ENCODE measurements at places on chromosomes 5 and 9.

DNA sequence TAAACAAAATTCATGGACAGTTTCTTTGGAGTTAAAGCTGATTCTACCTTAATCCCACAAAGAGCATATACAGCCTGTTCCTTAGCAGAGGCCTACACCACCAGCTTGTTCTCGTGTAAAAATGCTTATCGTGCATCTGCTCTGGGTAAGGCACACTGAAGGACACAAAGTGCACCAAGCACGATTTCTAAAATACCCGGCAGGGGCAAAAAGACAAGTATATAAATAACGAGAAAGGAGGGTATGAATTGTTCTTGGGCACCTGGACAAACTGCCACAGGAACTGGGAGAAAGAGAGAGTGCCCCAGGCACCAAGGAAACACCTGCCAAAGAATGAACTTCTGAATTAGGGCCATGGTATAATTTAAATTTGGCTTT lies 25.3 kb downstream of the NSUN2 start:
- DNase-seq: no peak

- no peak for DNase-seq
Observed at GRCh38 chr9:90830977-90831376, 29.4 kb downstream of the SYK start.

- no peak for DNase-seq
Observed at GRCh38 chr5:134447815-134448520, 36.3 kb upstream of the CDKN2AIPNL start.

DNA sequence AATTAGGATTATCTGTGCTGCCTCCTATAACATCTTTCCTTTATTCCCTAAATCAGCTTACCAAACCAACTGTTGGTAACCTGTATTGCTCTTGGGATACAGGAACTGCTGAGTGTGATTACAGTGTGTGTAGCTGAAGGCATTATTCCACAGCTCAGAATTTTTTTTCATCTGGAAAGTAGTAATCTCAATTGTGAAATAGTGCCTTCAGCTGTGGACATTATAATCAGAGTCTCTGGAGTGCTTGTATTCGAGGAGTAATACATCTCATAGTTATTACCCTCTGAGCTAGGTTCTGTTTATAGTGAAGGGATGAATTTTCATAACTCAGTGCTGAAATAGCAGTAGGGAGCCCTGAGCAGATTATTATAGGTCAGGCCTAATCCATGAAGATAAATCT lies 199.5 kb downstream of the MAST4 start:
- no peak for DNase-seq

- no peak for DNase-seq
Observed at GRCh38 chr5:174195517-174195916, 150.0 kb downstream of the NSG2 start.

DNA sequence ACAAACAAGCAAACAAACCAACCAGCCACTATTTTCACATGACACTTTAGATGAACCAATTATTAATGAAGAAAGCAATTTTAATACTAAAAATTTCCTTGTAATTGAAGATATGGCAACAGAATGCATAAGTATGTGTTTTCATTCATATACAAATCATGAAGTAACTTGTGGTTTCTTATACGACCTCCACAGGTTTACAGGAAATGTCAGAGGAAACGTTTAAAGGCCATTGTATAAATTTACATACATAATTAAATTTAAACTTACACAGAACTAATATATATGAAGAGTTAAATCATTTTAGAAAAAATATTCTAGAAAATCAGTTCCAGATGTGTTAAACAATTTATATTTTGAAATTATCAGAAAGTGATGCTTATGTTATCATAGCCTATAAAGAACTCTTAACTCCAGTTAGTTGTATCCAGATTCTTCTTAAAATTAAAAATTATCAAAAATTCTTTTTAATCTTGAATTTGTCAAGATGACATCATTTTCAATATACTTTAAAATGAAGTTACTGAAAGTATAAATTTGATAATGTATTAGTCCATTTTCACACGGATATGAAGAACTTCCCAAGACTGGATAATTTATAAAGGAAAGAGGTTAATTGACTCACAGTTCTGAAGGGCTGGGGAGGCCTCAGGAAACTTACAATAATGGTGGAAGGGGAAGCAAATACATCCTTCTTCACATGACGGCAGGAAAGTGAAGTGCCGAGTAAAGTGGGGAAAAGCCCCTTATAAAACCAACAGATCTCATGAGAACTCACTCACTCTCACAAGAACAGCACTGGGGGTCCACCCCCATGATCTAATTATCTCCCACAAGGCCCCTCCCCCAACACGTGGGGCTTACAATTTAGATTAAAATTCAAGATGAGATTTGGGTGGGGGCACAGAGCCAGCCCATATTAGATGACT lies 192.0 kb downstream of the PIK3R1 start:
- DNase-seq: no peak

- no peak for DNase-seq
Observed at GRCh38 chr9:87387351-87388011, 110.2 kb upstream of the DAPK1 start.

DNA sequence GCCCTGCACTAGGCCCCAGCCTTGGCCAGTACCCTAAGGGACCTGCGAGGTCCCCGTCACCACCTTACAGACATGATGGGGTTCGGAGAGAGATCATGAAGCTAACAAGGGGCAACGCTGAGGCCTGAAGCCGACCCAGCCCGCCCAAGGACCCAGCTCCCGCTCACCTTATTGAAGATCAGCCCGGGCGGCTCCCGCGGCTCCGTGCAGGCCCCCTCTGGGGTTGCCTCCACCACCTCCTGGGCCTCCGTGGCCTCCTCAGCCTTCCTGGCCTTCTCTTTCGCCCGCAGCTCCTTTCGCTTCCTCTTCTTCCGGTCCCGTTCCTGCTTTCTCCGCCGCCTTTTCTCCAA lies 3.6 kb downstream of the SURF6 start:
- DNase-seq: no peak

- DNase-seq: no peak
Observed at GRCh38 chr9:26779062-26779461, 113.5 kb downstream of the CAAP1 start.

DNA sequence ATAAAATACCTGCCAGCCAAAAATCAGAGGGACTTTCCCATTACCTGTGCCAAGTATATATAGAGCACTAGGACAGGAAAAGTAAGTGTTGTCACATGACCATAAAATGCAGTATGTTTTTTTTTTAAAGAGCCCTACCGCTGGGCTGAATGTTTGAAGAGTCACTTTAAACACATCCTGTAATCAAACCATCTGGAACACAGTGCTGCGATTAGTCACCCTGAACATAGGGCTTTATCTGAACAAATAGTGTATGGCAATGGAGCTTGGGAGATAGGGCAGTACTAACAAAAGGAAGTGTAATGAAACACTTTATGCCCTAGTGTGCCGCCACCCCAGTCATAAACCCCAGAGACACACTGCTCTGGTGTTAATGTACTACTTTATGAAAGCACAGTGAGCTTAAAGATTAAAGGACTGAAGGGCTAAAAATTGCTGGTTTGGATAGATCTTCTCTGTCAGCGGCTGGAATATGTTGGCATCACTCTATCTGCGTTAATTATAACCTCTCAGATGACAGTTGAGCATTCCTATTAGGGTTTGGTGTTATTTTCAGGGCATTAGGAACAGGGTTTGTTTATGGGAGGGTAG lies 90.4 kb downstream of the ZNF608 start:
- no peak for DNase-seq

DNA sequence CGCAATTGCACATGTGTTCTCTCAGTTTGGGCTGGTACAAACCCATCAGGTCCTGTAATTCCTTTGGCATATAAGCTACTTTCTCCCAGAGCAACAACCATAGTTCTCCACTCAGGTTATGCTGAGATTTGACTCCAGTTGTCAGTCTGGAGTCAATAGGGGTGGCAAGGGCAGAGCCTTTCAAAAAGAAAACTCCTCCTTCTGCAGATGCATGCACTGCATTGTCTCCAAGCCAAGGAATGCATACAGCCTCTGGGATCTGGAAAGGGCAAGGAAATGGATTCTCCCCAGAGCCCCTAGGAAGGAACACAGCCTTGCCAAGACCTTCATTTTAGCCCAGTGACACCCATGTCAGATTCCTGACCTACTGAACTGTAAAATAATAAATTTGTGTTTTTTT lies 31.0 kb upstream of the GZMA start:
- DNase-seq: no peak

DNA sequence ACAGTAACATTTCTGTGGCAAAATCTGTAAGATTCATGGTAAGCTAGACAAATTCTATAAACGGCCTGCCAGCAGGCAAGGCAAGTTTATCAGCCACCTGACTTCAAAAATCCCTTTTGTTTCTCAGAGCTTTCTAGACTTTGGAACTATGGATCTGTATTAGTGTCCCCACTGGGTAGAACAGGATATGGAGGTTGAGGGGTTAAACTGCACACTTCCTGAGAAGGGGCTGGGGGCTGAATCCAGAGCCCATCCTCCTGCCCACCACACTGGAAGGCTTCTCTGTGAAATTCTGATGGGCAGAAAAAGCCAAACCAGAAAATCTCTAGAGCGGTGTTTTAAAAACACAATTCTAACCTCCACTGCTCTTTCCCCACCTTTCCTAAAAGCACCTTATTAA lies 128.7 kb downstream of the ENTREP1 start:
- DNase-seq: no peak

- DNase-seq: no peak
Observed at GRCh38 chr9:112831281-112831851, 59.3 kb downstream of the SLC46A2 start.

DNA sequence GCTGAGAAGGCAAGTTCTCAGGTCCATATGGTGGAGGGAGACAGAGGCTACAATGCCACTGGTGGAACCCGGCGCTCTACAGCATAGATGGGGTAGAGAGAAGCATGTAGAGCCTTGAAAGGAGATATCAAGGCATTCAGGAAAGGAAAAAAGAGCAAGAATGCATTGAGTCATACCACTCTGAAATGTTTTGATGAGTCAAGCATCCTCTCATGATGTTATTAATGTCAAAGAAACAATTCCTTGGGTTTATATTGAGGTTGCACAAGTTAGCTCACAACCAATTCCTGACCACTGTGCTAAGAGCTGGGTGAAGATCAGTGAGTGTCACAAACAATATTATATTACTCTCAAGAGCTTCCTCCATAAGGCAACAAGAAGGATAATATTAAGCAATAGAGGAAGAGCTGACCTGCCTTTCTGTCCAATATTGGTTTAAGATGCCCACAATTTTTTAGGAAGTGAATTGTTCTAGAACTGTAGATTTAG lies 178.0 kb downstream of the RFK start:
- no peak for DNase-seq

GRCh38 chr5:68994645-68995044 lies 99.2 kb upstream of the SLC30A5 start:
- no peak for DNase-seq

- DNase-seq: no peak
Observed at GRCh38 chr9:127741831-127742434, 6.8 kb upstream of the TOR2A start.

GRCh38 chr9:70398145-70398556 lies 16.3 kb downstream of the KLF9 start:
- no peak for DNase-seq

DNA sequence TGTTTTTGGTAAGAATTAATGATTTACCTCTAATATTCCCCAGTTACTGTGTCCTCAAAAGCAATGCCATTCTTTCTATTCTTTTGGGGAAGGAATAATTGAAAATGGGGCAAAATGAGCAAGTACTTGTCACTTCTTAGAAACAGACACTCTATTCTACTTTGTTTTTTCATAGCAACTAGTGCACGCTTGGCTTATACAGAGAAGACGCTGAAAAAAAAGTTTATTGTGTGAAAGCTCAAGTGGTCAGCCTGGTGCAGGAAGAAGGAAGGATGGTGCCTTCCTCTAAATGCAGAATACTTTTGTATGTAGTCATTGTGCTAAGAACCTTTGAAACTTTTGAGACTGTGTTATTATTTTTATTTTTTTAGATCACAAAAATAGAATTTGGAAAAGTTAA lies 29.6 kb downstream of the ANKDD1B start:
- DNase-seq: no peak

DNA sequence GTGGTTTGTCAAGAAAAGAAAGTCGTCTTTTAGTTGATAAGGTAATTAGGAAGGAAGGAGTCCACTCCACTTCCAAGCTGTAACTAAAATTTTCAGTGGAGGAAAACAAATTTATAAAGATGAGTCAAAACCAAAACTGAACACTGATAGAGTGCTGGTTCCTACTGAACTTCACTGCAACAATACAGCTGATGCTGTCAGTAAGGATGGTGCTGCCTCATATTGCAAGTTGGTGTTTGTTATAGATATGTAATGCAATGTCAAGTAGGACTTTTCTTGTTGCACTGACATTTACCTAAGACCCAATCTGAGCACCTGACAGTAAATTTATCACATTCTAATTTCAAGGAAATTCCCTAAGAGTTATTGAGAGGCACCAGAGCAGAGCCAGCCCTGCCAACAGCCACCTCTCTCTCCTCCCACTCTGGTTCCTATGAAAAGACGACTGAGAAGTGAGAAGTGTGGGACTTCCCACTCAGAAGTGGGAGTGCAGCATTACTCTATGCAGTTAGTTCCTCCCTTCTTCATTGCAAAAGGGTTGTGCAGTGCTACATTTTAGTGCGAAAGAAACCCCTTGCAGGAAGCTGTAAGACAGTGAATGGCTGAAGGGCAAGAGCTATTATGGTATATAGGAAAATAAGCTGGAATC lies 350.8 kb downstream of the NFIB start:
- no peak for DNase-seq

GRCh38 chr5:170623576-170624181 lies 119.9 kb downstream of the KCNIP1 start:
- DNase-seq: peak; percentile 22

GRCh38 chr9:89010526-89011111 lies 19.4 kb downstream of the S1PR3 start:
- DNase-seq: no peak

GRCh38 chr9:16543225-16543624 lies 327.2 kb downstream of the BNC2 start:
- no peak for DNase-seq

DNA sequence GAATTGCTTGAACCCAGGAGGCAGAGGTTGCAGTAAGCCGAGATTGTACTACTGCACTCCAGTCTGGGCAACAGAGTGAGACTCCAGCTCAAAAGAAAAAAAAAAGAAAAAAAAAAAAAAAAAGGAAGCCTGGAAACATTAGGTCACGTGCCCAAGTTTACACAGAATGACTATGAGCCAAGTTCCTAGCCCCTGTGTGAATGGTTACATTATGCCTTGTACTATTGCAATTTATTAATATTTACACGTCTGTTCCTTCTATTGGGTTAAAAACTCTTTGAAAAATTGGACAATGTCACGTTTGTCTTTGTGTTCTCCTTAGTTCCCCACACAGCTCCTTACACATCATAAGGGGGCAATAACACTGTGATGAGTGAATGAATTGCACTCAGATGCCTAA lies 33.5 kb upstream of the SLC28A3 start:
- DNase-seq: no peak
